ENCODE measurements at places on chromosomes 1 and 21.

DNA sequence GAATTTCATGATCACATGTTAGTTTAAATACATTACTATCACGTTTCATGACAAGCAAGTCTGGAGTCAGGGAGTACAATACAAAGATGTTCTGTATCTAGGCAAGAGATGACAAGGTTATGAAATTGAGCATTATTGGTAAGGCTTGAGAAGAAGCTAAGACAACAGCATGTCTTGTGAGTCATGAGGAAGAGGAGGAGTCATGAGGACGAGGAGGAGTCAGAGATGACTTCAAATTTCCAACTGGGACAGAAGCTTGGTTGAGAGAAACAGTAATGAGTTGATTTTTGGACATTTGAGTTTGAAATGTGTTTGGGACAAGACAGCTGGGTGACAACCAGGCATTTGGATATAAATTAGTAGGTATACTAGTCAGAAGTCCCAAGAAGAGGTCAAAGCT, 4.3 kb upstream of the UBE2U start:
- no peak for DNase-seq

DNA sequence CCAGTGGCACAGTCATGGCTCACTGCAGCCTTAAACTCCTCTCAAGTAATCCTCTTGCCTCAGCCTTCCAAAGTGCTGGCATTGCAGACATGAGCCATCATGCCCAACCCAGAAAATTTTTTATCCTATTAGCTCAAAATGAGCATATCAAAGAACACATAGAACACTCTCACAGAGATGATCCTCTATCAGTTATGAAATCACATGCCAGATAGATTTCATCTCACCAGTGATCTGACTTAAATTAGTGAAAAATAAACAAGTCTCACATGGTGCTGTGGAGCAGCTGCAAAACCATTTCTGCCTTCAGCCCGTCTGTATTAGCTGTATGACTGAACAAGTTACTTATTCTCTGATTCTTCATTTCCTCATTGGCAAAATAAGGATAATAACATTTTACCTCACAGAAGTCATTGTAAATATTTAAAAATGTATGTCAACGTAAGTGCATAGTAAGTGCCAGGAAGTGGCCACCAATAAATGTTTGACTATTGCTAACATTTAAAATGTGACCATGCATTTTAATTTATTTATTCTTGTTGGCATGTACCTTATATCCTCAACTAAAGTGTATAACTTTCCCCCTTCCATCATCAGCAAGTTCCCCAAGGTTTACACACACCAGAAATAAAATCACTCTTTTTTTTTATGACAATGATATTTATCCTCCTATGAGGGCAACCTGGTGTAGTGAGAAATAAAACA, 29.0 kb upstream of the SLC19A2 start:
- no peak for DNase-seq

DNA sequence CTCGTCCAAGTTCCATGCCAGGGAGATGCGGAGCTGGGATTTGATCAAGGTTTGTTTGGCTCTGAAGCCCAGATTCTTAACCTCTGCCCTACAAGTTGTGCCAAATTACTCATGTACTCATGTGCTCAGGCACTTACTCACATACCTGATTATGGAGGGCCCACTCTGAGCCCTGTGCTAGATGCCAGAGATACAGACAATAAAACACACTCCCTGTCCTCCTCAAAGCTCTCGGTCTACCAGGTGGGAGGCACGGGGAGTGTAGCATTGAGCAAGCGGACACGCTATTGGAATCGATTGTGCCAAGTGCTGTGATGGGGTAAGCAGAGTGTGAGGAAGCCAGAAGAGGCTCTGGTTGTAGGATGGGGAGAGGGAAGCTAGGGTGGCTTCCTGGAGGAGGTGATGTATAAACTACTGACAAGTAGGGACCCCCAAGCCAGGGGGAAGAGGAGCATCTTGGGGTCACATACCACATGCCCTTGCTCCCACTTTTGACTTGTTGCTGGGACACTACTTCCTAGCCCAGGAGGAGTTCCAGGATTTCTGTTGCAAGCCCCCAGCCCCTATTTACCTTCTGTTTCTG, 49.8 kb upstream of the IFNLR1 start:
- DNase-seq, result no peak

DNA sequence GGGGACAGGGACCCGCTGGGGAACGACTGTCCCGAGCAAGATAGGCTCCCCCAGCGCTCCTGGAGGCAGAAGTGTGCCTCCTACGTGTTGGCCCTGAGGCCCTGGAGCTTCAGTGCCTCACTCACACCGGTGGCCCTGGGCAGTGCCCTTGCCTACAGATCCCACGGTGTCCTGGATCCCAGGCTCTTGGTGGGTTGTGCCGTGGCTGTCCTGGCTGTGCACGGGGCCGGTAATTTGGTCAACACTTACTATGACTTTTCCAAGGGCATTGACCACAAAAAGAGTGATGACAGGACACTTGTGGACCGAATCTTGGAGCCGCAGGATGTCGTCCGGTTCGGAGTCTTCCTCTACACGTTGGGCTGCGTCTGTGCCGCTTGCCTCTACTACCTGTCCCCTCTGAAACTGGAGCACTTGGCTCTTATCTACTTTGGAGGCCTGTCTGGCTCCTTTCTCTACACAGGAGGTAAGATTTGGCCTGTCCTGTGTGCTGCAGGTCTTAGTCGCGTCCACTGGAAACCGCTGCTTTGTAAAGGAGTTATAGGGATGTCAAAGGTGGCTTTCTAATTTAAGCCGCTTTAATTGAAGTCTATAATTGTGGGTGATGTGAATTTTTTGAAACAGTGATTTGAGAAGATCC, 717 bp downstream of the UBIAD1 start:
- peak; percentile 10 for DNase-seq

DNA sequence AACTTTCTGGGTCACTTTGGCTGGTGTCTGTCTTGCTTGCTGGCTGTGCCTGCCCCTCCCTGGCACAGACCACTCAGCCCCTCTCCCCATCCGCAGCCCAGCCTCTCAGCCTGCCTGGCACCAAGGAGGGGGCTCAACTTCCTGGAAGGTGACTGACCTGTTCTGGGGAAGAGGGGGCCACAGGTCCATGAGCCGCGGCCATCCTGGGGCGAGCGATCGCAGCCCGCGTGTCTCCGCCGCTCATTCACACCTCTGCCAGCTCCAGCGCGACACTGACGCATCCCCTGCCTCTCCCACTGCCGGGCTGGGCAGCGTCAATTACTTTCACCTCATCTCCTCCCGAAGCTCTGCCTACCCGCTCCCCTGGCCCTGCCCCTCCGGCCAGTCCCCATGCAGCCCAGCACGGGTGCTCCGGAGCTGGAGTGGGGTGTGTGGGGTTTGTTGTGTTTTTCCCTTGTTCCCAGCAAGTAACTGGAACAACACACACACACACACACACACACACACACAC, 14.3 kb downstream of the SLC6A9 start:
- no peak for DNase-seq

DNA sequence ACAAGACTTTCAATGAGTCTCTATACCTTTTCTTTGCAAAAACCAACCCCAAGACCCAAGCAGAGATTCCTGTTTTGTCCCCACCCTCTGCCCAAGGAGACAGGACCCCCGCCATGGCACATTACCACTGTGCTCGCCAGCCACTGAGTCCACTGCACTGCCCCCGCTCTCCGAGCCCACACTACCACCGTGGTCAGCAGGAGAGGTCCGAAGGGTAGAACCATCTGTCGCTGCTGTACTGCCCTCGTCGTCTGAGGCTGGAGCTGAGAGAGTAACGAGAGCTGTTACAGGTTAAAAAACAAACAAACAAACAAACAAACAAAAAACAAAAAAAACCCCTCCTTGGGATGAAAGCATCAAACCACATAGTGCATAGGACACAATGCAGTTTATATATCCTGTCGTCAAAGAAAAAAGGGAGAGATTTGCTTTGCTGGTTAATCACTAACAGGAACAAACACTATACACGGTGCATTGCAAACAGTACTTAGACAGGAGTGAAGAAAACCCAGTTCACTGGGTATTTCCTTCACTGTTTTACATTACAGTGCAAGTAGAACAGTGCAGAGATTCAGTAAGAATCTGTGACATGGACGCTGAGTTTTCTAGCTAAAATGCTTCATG, 71.0 kb downstream of the UBR4 start:
- no peak for DNase-seq
